Fibroblast of the conjunctiva (primary cell): ENCODE measurements at places on chromosomes 4 and X.
A peak's percentile ranks its signal among the peaks of the same experiment; 100 is the strongest.

GRCh38 chrX:13022926-13023325 lies 21.5 kb downstream of the FAM9C start:
- DNase-seq, result no peak

DNA sequence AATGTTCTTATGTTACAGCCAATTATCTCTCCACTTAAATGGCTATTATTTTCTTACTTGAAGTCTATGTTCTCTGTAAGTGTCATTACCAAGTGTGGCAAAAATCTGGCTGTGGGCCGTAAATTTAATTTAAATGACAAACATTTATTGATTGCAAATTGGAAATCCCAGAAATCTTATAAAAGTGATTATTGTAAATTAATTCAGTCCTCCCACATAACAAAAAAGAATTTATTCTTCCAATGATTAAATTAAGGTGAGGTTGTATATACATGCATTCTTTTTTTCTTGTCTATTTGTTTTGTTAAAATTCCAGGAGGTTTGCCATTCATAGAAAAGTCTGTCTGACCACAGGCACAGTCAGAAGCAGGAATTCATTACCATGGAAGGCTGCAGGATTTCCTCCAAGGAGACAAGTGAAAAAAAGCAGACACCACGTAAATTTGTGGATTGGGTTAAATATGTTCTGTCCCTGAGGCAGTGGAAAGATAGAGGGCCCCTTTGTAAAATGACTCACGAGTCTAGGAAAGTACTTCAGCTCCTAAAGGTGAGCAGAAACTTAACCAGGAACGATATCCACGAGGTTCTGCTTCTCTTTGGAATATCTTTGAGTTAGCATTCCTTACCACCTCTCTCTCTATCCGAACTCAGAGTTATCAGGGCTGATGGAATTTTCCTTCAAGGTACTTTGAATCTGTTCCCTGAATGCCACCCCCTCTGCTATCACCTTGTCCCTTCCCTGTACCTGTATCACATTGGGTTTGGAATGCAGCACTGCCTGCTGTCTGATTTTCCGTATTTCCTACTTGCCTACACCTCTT lies 10.7 kb downstream of the PPARGC1A start:
- DNase-seq, result no peak

GRCh38 chrX:17655211-17656034 lies 81.9 kb upstream of the SCML1 start:
- DNase-seq, result no peak

DNA sequence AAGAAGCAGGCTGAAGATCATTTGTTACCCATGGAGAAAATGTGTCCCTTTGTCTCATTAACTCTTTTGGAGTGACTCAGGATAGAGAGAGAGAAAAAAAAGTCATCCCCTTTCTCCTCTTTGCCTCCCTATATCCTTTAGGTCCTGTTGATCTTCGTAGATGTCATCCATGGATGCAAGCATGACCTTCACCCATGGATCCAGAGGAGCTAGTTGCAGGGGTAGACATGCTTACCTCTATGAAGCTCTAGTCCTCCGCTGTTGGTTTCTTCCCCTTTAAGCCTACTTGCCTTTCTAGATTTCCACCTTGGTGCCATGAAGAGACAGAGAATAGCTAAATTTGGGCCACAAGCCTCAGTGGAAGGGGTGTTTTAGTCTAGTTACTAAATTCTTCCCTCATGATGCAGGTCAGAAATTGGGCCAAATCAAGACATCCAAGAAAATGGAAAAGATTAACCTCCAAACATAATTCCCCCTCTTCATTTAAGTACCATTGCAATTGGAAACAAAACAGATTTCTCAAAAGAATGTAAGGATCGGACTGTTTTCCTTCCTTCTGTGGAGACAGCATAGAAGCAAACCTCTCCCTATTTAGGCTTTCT lies 178.4 kb downstream of the TECRL start:
- no peak for DNase-seq

GRCh38 chr4:40594261-40595178 lies 35.1 kb downstream of the RBM47 start:
- DNase-seq, result peak; percentile 27

- no peak for DNase-seq
Observed at GRCh38 chrX:47992095-47992380, 11.8 kb downstream of the ZNF182 start.
